ENCODE measurements at places on chromosomes 16 and 17. TPM values are rescaled to one million over a fixed set of nuclear protein-coding genes. Genes with fewer than 3 reads are reported as not detected.

GRCh38 chr17:39867084-39867879 lies 720 bp upstream of the ZPBP2 start:
- no peak overlapping the region for H3K4me3 ChIP-seq
- no peaks in the 10 kb centered on the region for H3K36me3 ChIP-seq
- H3K27ac ChIP-seq: no peak overlapping the region
- DNase-seq: no peak
- H3K4me1 ChIP-seq: peaks cover 4% of the 10 kb centered on the region
- H3K27me3 ChIP-seq: peaks cover 48% of the 10 kb centered on the region

- no peaks in the 10 kb centered on the region for H3K4me1 ChIP-seq
- no peaks in the 10 kb centered on the region for H3K36me3 ChIP-seq
- H3K27ac ChIP-seq: no peak overlapping the region
- H3K4me3 ChIP-seq: no peak overlapping the region
Measured at GRCh38 chr17:59402760-59403159, 71.3 kb downstream of the YPEL2 start.

- no peak overlapping the region for H3K27ac ChIP-seq
- H3K4me1 ChIP-seq: peaks cover 6% of the 10 kb centered on the region
- H3K27me3 ChIP-seq: no peaks in the 10 kb centered on the region
- H3K36me3 ChIP-seq: peaks cover 13% of the 10 kb centered on the region
Measured at GRCh38 chr17:56983366-56983765, 5.4 kb downstream of the SCPEP1 start.

DNA sequence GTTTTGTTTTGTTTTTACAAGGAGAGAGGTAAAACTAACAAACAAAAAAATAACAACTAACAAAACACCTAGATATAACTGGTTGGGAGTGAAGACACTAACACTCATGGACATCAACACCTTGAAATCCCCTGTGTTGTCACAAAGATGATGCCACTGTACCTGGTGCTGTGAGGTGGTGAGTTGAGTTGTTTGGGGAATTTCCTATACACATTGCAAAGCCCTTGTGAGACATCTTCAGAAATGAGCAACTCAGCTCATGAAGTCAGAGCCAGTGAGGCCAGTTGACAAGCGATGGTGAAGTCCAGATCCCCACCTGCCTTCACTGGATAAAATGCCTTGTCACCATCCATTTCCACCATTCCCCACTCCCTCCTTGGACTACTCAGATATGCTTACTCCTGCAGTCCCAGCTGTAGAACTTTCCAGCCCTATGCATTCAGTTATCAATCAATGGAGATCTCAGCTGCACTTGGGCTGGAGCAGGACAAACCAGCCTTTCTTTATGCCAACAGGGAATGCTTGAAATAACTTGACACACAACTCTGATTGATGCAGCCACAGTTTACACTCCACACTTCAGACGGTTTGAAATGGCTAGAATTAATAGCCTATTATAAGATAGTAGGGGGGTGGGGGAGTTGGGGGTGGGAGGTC lies 22.2 kb downstream of the ANKFN1 start:
- H3K27ac ChIP-seq: peak overlapping the region; percentile 1
- H3K36me3 ChIP-seq: no peaks in the 10 kb centered on the region
- no peak overlapping the region for H3K4me3 ChIP-seq
- peaks cover 63% of the 10 kb centered on the region for H3K4me1 ChIP-seq

- DNase-seq: no peak
- H3K4me3 ChIP-seq: no peak overlapping the region
- H3K4me1 ChIP-seq: no peaks in the 10 kb centered on the region
Measured at GRCh38 chr16:10765772-10766171, 22.1 kb downstream of the NUBP1 start.

GRCh38 chr17:41428591-41429291 lies 4.4 kb upstream of the KRT37 start:
- no peaks in the 10 kb centered on the region for H3K36me3 ChIP-seq
- DNase-seq: no peak
- no peaks in the 10 kb centered on the region for H3K27me3 ChIP-seq
- no peaks in the 10 kb centered on the region for H3K4me1 ChIP-seq
- no peak overlapping the region for H3K4me3 ChIP-seq

GRCh38 chr17:49748791-49749190 lies 15.1 kb downstream of the FAM117A start:
- no peaks in the 10 kb centered on the region for H3K36me3 ChIP-seq
- H3K4me1 ChIP-seq: no peaks in the 10 kb centered on the region
- 0 out of 2 replicates have a peak, but pooled peaks cover 3% of the 10 kb centered on the region for H3K27me3 ChIP-seq
- DNase-seq: no peak
- no peak overlapping the region for H3K27ac ChIP-seq

- peaks cover 19% of the 10 kb centered on the region for H3K4me1 ChIP-seq
- no peak overlapping the region for H3K27ac ChIP-seq
- H3K36me3 ChIP-seq: no peaks in the 10 kb centered on the region
- no peak overlapping the region for H3K4me3 ChIP-seq
- DNase-seq: peak; percentile 71
Measured at GRCh38 chr17:30093463-30094147, 23.0 kb upstream of the NSRP1 start.

- peak overlapping the region; percentile 72 for H3K27ac ChIP-seq
- no peak for DNase-seq
- H3K27me3 ChIP-seq: no peaks in the 10 kb centered on the region
- peaks cover 48% of the 10 kb centered on the region for H3K4me1 ChIP-seq
- H3K36me3 ChIP-seq: 0 out of 2 replicates have a peak, but pooled peaks cover 3% of the 10 kb centered on the region
- H3K4me3 ChIP-seq: peak overlapping the region; percentile 85
Measured at GRCh38 chr17:35087731-35088355, 24.3 kb upstream of the RFFL start.

DNA sequence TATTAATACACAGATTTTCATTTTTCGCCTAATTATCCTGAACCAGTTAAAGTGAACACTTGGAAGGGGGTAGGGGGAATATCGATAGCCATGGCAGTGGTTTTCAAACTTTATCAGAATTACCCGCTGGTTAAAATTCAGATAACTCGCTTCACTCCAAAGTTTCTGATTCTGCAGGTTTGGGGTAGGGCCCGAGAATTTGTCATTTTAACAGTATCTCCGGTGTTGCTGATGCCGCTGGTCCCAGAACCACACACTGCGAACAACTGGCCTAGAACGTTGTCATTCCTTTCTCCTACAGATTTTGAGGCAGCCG lies 313 bp upstream of the NSRP1 start:
- no peaks in the 10 kb centered on the region for H3K27me3 ChIP-seq
- DNase-seq: no peak
- H3K27ac ChIP-seq: peak overlapping the region; percentile 98
- H3K36me3 ChIP-seq: peaks cover 37% of the 10 kb centered on the region
- H3K4me1 ChIP-seq: no peaks in the 10 kb centered on the region

DNA sequence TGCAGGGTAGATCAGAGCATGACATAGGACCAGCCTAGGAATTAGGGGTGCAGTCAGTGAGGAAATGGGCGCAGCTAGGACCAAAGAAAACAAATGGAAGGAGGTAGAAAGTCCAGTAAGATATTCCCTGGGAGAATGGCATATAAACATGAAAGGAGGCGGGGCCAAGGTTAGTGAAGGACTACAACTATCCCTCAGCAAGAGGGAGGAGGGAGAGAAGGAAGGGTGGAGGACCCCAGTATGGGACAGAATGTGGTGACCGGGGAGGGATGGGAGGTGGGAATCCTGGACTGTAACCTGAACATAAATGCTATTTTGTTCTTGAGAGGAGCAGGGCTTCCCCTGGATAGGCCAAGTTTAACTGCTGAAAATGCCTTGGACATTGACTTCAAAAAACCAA lies 22.8 kb downstream of the ITGB3 start:
- no peaks in the 10 kb centered on the region for H3K27me3 ChIP-seq
- DNase-seq: no peak
- peaks cover 75% of the 10 kb centered on the region for H3K4me1 ChIP-seq
- no peak overlapping the region for H3K27ac ChIP-seq
- no peak overlapping the region for H3K4me3 ChIP-seq
- peaks cover 41% of the 10 kb centered on the region for H3K36me3 ChIP-seq

DNA sequence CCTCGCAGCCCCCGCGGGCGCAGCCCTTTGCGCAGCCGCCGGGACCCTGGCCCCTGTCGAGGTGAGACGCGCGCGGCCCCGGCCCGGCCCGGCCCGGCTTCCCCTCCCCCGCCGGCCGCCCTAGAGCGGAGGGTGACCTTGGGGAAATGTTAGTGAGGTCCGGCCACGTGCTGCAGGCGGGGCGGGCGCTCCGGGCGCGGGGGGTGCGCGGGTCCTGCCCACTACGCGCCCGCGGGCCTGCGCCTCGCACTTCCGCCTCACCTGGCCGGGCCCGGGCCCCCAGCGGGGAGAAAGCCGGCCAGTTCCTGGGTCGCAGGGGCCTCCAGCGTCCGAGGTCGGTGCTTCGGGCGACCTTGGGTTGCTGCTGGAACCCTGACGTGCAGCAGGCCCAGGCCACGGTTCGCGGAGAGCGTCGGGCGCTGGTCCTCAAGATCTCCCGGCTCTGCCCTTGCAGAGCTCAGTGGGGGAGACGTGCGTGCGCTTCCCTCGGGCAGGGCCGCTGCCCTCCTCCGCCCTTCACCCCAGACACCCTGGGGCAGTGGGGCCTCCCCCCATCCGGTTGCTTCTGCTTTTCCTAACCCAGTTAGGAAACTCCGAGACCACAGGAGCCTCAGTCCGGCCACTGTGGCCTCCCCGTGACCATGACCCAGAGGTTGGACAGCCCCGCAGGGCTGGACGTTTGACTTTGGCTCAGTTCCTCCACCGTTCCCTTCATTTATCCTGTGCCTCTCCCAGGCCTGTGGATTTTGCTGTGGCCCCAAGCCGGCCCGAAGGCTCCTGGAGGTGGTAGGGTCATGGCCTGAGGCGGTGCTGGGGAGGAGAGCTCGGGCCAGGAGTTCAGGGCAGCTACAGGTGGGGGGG lies 791 bp downstream of the MCRIP2 start:
- H3K4me3 ChIP-seq: peak overlapping the region; percentile 56
- H3K36me3 ChIP-seq: no peaks in the 10 kb centered on the region
- peaks cover 15% of the 10 kb centered on the region for H3K4me1 ChIP-seq
- H3K27ac ChIP-seq: no peak overlapping the region
- no peak for DNase-seq
- peaks cover 15% of the 10 kb centered on the region for H3K27me3 ChIP-seq

GRCh38 chr17:80006339-80006720 lies 29.3 kb downstream of the TBC1D16 start:
- no peaks in the 10 kb centered on the region for H3K27me3 ChIP-seq
- DNase-seq: no peak
- peaks cover 5% of the 10 kb centered on the region for H3K4me1 ChIP-seq
- no peak overlapping the region for H3K27ac ChIP-seq
- no peak overlapping the region for H3K4me3 ChIP-seq

- H3K4me3 ChIP-seq: no peak overlapping the region
- no peaks in the 10 kb centered on the region for H3K36me3 ChIP-seq
- no peak for DNase-seq
- H3K4me1 ChIP-seq: no peaks in the 10 kb centered on the region
Measured at GRCh38 chr17:63140255-63140654, 174.2 kb downstream of the TANC2 start.

- H3K4me1 ChIP-seq: peaks cover 9% of the 10 kb centered on the region
- peak; percentile 57 for DNase-seq
- H3K27ac ChIP-seq: no peak overlapping the region
- H3K27me3 ChIP-seq: no peaks in the 10 kb centered on the region
- H3K4me3 ChIP-seq: no peak overlapping the region
Measured at GRCh38 chr17:32909787-32910369, 18.1 kb upstream of the TMEM98 start.

- no peaks in the 10 kb centered on the region for H3K36me3 ChIP-seq
- DNase-seq: no peak
- H3K27me3 ChIP-seq: no peaks in the 10 kb centered on the region
- no peaks in the 10 kb centered on the region for H3K4me1 ChIP-seq
- no peak overlapping the region for H3K27ac ChIP-seq
Measured at GRCh38 chr17:350706-351448, 1.7 kb downstream of the RPH3AL start.

DNA sequence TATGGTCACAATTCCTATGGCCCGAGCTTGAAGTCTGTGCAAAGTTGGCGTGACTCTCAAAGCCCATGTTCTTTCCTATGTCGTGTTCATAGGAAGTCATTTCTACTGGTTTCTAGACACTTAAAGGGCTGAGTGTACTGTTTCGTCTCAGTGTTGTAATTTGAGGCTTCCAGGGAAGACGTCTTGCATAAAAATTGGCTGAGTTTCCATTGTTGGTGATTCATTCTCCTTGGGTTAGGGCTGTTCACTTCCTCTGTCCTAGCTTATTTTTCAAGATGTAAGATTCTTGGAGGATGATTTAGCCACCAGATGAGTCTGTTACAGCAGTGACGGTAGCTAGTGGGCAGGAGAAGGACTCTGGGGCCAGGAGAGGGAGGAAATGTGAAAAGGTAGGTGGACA lies 43.1 kb downstream of the PIK3R5 start:
- H3K27ac ChIP-seq: peak overlapping the region; percentile 52
- H3K4me1 ChIP-seq: peaks cover 28% of the 10 kb centered on the region
- peak; percentile 55 for DNase-seq
- H3K36me3 ChIP-seq: no peaks in the 10 kb centered on the region
- H3K4me3 ChIP-seq: no peak overlapping the region

DNA sequence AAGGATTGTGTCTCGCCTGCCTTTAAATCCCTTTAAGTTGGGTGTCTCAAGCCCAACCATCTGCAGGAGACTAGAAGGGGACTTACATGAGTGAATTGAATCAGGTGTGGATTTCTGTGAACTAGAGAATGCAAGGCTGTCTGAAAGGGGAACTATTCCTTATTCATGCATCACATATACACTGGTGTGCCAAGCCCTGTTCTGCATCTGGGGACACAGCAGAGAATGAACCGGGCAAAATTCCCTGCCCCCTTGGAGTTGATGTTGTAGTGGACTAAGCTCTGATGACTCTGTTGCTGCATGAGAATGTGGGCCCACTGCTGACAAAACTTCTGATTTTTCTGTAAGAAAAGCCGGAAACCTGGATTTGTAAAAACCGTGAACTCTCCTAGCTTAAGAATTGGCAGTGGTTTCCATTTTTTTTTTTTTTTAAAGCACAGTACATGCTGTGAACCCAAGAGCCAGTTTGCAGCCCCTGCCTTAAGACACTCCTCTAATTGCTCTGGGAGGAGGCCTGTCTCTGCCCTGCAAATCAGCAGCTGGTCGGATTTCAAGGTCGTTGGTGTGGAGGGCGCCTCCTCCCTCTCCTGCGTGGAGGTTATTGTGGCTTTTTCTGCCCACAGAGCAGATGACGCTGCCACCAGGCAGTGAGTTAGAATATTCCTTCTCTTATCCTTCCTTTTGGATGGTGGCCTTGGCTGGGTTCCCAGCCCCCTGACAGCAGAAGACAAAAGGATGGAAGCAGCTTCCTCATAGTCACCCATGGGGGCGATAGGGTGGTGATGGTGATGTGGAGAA lies 131.0 kb downstream of the PRKCB start:
- H3K4me3 ChIP-seq: no peak overlapping the region
- H3K4me1 ChIP-seq: no peaks in the 10 kb centered on the region

GRCh38 chr17:40553694-40554534 lies 11.4 kb downstream of the CCR7 start:
- H3K36me3 ChIP-seq: no peaks in the 10 kb centered on the region
- no peak overlapping the region for H3K4me3 ChIP-seq
- no peaks in the 10 kb centered on the region for H3K27me3 ChIP-seq
- H3K27ac ChIP-seq: no peak overlapping the region
- peaks cover 55% of the 10 kb centered on the region for H3K4me1 ChIP-seq
- peak; percentile 39 for DNase-seq

- no peaks in the 10 kb centered on the region for H3K27me3 ChIP-seq
- peak overlapping the region; percentile 82 for H3K27ac ChIP-seq
- peaks cover 47% of the 10 kb centered on the region for H3K4me1 ChIP-seq
- peaks cover 11% of the 10 kb centered on the region for H3K36me3 ChIP-seq
- DNase-seq: peak; percentile 91
Measured at GRCh38 chr17:81396722-81397313, 1.6 kb downstream of the BAHCC1 start.

Gene HOXB2
- total RNA-seq: 10.5 TPM

Gene ANKRD13B
- total RNA-seq: 2.9 TPM

Gene TMEM220
- total RNA-seq: 1.4 TPM

Gene MAP3K14
- 3.7 TPM for total RNA-seq

Gene P2RX5
- total RNA-seq: not detected

Gene AOC3
- total RNA-seq: not detected

Gene HSD11B2
- total RNA-seq: not detected

Gene ALDH3A2
- 35.7 TPM for total RNA-seq

Gene MGRN1
- 15.0 TPM for total RNA-seq

Gene CA7
- not detected for total RNA-seq

Gene TRPV2
- not detected for total RNA-seq

Gene MT2A
- 48.4 TPM for total RNA-seq

Gene MEOX1
- total RNA-seq: not detected
